ENCODE measurements at places on chromosomes 7 and 10.

GRCh38 chr10:102452672-102453340, 1.5 kb upstream of the C10orf95 start:
- peak; percentile 100 for DNase-seq

DNA sequence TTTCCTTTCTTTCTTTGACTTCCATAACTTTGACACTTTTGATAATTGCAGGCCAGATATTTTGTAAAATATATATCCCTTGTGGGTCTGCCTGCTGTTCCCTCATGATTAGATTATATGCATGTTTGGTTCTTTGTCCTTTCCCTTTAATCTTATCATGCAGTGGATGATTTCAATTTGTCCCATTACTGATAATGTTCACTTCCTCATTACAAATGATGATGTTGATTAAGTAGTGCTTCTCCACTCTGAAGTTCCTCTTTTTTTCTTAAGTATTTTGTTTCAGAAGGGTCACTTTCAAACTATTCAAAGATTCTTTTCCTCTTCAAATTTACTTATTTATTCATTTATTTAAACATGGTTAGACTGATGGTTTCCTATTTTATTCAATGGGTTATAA, 898.1 kb downstream of the XPNPEP1 start:
- DNase-seq, result peak; percentile 77

DNA sequence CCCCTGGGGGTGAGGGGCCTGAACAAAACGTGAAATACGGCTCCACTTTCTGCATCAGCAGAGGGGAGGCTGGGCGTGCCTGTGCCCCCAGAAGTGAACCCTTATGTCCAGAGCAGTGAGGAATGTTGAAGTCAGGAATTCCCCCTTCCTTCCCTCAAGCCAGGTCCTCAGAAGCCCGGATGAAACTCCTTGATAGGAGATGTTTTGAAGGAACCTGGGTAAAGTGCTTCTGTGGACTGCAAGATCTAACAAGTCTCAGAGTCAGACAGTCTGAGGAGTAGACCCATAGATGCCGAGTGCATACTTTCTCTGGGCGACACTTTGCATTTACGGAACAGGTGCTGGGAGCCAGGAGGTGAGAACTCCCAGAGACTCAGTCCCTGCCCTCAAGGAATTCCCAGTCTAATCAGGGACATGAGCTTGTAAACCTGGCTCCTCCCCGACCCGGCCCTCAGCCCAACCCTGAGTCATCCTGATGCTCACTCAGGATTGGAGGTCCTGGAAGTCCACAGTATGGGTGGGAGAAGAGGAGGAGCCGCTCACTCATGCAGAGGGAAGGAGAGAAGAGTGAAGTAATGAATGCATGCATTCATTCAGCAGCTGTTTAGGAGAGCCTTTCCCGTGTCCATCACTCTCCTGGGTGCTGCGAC, 179.5 kb upstream of the ITGB1 start:
- no peak for DNase-seq

GRCh38 chr10:94383530-94383929, 18.8 kb upstream of the TBC1D12 start:
- DNase-seq, result peak; percentile 94

- peak; percentile 52 for DNase-seq
These were observed 69.4 kb downstream of the FAM53B start for GRCh38 chr10:124674768-124675222.

DNA sequence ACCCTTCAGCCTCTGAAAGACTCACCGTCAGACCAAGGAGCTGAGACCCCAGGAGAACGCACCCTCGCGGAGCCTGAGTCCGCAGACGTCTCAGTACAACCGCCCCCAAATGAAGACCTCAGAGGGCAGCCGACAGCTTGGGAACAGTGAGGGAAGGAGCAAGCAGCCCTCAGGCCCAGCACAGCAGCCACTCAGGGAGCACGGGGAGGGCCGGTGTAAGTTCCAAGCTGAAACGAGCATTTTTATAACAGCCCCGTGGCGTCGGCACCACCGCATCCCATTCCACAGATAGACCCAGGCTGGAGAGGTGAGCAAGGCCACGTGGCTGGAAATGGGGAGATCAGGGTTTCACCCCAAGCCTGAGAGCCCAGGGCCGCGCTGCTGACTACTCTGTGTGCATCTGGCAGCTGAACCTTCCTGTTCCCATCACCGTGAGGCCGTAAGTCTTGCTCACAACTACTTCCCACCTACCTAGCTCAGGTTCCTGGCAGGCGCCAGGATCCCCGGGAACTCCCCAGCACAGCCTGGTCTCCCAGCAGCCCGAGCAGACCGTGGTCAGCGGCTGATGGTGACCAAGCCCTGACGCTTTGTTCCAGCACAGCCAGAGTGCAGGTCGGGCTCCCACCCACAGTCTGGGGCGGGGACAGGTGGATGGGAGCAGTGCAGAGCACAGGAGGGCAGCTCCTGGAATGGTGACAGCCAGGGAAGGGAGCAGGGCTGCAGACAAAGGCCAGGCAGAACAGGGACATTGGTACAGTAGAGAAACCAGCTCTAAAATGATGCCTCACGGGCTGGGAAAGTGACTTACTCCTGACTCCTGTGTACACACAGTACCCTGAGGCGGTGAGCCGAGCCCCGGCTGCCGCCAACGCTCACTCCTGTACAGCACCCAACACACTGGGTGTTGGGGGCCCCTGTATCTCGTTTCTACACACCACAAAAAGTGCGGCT, 6.1 kb upstream of the NOM1 start:
- DNase-seq, result no peak

DNA sequence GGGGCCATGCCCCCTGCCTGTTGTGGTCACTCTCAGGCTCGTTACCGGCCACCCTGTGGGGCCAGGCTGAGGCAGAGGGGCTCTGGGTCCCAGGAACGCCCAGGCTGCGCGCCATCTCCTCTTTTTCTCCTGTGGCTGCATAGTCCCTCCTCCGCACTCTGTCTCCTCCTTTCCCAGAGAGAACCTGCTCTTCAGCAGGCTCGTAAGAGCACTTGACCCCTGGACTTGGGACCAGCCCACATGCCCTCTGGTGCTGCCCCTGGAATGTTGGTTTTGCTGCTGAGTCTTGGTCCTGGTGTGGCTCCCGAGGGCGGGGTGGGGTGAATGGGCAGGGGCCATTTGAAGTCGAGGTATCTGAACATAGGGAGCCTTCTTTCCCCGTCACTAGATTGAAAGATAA, 6.6 kb upstream of the BHLHA15 start:
- DNase-seq, result no peak

DNA sequence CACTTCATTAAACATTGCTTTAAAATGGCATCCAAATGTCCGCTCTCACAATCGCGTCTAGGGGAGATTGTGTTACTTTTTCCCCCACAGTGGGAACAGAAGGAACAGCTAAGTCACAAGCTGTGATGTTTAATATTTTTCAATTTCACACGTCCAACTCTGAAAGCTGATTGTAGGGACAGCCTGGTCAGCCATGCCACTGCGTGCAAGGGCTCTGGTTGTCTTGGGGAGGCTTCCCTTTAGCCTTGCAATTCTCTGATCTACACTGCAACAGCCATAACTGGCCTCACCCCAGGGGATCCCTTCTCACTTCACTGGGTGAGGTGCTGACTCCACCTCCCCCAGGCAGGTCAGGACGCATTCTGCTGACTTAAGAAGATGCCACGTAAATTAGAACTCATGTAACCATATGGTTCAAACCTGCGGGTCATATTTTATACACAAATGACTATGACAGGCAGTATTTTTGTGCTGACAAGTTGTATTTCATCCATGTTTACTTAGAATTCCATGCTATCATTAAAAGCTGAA, 425.2 kb upstream of the NFE2L3 start:
- DNase-seq, result no peak

- DNase-seq, result no peak
These were observed 116.6 kb upstream of the PALS2 start for GRCh38 chr7:24456526-24457218.

DNA sequence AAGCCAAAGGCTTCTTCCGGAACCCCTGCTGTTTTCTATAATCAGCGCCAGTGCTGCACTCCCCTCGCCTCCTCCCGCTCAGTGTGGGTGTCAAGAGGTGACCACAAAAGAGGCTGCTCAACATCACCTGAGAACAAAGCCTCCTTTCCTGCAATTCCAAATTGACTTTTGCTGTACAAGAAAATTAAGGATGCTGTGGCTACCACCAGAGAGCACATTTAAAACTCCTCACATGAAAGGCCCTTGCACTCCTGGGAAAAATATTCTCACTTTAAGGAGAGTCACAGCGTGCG, 96.4 kb downstream of the HIPK2 start:
- no peak for DNase-seq

DNA sequence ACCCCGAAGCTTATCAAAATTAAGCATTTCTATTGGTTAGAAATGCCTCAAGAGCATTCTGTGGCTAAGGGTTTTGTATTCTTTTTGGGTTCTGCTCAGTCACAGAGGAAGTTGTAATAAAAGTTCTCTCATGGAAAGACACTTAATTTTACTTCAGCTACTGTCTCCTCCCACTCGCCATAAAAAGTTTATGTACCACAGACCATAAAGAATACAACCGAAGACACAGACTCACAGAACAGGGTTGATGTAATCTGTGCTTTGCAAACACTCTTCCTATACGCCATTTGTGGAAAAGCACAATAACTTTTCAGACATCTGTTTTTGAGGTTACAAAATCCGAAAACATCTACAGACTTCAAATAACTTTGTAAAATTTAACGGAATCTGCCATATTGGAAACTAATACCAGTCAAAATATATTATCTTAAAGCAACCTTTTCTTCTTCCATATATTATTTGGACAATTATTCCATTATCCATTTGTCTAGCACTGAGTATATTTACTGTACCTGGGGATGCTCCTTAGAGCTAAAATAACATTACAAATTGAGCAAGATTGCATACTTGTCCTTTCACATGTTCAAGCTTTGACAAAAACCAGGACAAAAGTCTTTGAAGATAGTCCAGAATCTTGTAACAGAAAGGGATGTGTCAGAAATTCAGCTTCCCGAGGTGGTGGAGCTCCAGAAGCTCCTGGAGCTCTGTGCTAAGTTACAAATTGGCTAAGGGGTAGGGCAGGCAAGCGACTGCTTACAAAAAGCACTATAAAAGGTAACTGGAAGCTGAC, 219.0 kb upstream of the MEOX2 start:
- no peak for DNase-seq

GRCh38 chr10:63493004-63493403, 27.2 kb upstream of the JMJD1C start:
- no peak for DNase-seq

DNA sequence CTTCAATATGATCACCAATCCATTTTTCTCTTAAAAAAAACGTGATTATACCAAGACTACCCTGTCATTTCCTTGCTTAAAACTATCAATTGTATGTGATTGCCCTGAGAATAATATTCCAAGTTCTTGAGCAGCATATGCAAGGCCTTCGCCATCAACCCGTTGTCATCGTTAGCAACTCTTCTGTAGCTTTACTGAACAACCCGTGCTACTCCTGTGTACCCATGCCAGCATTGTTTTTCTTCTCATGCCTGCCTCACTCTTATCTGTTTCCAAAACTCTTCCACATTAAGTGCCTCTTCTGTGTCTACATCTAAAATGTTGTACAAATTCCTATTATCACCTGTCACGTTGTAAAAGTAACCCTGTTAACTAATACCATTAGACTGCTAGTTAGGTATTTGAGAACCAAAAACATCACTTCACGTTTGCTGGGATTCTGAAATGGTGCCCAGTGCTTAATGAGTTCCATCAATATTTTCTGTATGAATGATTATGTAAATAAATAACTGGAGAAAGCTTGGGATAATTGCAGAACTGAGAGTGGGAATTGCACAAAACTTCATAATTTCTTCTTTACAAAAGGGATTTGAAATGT, 10.5 kb downstream of the CAV2 start:
- DNase-seq, result no peak

GRCh38 chr7:506391-506831, 13.2 kb downstream of the PDGFA start:
- DNase-seq, result no peak

- DNase-seq, result peak; percentile 89
These were observed 252.2 kb downstream of the ELFN1 start for GRCh38 chr7:1922071-1922869.

DNA sequence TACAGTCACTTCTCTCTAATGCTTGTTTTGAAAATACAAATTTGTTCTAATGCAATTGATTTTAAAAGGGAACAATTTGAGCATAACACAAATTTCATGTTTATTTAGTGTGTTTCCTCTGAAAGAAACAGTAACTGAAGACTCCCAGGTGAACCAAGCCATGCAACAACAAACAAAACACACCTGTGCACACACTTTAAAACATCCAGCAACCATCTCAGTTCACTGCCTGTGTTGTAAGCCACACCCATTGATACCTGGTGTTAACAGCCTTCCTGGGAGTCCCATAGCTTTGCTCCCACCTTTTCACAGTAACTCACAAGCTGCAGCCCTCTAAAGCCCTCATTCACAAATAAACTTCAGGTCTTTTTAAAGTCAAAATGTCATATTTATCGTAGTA, 89.3 kb downstream of the DOCK4 start:
- no peak for DNase-seq

DNA sequence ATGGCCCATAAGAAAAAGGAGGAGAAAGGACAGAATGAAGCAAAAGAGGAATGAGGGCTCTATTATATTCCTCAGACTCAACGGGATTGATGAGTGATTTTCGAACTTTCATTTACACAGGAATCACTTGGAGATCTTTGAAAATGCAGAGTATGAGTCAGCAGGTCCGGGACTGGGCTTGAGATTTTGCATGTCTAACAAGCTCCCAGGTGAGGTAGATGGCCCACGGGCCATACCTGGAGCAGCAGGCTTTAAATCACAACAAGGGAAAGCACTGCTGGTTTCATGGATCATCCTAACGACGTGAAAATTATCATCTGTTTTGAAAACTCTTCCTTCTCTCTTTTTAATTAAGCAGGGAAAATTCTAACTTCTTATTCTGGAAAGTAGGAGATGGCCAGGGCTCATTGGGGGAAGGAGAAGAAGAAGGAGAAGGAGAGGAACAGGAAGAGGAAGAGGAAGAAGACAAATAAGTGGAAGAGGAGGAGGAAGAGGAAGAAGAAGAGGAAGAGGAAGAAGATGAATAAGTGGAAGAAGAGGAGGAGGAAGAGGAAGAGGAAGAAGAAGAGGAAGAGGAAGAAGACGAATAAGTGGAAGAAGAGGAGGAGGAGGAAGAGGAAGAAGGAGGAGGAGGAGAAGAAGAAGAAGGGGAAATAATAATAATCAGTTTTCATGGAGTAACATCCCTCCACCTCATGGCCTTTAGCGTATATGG, 3.8 kb upstream of the SDK1 start:
- no peak for DNase-seq

DNA sequence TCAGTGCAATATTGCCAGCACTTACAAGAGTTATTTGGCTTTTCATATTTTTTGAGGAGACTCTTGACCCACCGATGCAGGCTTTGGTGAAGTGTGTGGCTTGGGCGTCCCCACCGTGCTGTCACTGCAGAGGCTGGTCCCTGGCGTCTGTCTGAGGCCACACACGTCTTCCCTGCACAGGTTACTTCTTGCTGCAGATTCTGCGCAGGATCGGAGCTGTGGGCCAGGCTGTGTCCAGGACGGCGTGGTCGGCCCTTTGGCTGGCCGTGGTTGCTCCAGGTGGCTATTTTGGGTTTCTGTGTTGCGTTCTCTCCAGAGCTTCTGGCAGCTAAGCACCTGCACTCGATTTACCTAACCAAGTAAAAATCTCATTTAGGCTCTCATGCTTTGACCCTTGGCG, 18.9 kb downstream of the SUN1 start:
- DNase-seq, result no peak
